ENCODE measurements at places on chromosomes 5 and 9.

DNA sequence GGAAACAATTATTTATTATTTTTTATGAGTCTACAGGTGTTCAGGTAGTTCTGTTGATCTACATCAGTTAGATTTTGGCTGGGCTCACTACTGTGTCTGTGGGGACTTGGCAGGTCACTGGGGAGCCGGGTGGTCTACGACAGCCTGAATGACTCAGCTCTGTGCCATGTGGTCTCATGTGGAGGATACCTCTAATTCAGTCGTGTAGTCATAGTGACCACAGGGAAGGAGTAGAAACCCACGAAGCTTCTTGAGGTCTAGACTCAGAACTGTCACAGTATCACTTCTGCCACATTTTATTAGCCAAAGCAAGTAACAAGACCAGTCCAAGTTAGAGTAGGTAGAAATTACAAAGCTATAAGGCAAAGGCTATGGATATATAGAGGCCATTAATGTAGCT, 64.7 kb upstream of the GRAMD2B start:
- DNase-seq, result no peak

DNA sequence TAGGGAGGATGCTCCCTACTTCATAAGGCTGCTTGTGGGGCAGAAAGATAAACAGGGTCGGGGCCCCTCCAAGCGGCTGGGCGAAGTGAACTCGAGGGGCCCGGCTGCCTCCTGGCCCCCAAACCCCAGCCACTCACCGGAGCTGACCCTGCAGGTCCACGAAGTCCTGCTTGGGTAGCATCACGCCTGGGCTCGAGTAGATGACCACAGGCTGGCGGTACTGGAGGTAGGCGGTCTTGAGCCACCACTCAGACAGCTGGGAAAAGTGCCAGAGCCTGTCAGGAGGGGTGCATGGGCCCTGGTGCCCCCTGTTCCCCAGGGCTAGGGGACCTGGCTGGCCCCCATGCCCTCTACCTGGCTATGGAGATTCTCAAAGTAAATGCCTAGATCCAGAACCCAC, 6.5 kb downstream of the CRAT start:
- DNase-seq, result no peak

GRCh38 chr5:149820536-149821510, 90.7 kb downstream of the PPARGC1B start:
- no peak for DNase-seq

GRCh38 chr5:103355579-103355978, 97.0 kb downstream of the MACIR start:
- DNase-seq, result no peak

GRCh38 chr5:118195211-118195610, 793.1 kb downstream of the DTWD2 start:
- no peak for DNase-seq

- no peak for DNase-seq
Observed at GRCh38 chr5:134175921-134176510, 734 bp downstream of the SKP1 start.
